T-cell (primary cell): ENCODE measurements at places on chromosomes 3 and 15.

DNA sequence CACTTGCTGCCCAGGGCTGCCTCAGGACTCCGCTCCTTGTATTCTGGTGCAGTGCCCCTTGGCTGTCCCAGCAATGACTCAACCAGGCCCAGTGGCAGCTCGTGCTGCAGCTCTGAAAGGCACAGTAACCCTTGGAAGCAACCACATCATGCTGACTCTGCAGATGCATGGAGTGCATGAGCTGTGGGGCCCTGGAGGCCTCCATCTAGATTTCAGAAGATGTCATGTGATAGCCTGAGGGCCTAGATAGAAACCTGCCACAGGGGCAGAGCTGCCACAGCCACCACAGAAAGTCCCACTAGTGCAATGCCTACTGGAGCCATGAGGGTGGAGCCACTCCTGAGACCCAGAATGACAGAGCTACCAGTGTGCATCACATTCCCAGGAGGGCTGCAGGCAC, 117.1 kb upstream of the SMAD3 start:
- no peak for DNase-seq

GRCh38 chr3:42493798-42494151, 8.7 kb upstream of the VIPR1 start:
- no peak for DNase-seq

DNA sequence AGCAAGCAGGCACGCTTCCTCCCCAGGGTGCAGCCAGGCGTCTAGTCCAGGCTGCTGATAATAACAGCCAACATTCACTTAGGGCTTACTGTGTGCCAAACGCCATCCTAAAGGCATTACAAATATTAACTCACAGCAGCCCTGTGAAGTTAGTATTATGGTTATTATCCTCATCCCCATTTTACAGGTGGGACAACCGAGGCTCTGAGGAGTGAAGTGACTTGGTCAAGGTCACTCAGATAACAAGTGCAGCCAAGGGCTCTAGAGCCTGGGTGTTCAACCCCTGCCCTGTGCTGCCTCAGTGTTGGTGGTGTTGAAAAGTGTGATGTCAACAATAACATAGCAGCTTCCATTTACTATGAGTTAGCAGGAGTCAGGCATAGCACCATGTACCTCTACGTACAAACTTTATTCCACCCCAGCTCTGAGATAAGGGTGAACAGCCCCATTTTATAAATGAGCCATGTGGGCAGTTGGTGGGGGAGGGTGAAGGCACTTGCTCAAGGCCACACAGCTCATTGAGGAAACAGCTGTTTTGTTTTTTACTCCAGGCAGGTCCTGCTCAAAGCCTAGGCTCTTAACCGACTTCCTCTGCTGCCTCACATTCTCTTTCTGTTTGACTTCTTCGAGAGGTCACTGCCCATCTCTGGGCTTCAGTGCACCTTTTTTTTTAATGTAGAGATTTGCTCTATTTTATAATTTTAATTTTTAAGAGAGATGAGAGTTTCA, 24.0 kb upstream of the TRH start:
- no peak for DNase-seq

DNA sequence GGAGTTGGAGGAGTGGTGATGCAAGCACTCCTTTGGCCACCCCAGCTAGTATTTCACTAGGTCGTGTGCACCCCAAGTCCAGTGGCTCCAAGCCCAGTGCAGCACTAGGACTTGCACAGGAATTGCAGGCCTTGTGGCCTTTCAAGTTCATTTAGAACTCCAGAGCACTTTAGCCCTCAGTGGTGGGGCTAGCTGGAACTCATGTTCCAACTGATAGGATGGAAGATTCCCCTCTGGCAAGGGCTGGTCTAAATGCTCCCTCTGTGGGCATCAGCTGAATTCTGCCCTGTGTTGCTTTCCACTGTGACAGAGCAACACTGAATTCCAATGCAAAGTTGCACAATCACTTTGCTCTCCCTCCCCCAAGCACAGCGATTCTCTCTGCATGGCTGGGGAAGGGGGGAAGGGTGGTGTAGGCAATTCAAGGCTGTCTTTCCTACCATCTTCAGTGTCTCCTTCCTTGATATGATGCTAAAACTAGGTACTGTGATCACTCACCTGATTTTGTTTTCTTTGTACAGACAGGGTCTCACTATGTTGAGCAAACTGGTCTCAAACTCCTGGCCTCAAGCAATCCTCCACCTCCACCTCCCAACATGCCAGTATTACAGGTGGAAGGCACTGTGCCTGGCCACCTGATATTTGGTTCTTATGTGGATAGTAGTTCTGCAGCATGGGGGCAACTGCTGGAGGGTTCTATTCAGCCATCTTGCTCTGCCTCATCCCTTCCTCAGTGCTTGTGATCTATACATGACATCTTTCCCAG, 10.3 kb downstream of the USF3 start:
- no peak for DNase-seq

GRCh38 chr15:58369261-58369701, 62.5 kb upstream of the LIPC start:
- DNase-seq: no peak

DNA sequence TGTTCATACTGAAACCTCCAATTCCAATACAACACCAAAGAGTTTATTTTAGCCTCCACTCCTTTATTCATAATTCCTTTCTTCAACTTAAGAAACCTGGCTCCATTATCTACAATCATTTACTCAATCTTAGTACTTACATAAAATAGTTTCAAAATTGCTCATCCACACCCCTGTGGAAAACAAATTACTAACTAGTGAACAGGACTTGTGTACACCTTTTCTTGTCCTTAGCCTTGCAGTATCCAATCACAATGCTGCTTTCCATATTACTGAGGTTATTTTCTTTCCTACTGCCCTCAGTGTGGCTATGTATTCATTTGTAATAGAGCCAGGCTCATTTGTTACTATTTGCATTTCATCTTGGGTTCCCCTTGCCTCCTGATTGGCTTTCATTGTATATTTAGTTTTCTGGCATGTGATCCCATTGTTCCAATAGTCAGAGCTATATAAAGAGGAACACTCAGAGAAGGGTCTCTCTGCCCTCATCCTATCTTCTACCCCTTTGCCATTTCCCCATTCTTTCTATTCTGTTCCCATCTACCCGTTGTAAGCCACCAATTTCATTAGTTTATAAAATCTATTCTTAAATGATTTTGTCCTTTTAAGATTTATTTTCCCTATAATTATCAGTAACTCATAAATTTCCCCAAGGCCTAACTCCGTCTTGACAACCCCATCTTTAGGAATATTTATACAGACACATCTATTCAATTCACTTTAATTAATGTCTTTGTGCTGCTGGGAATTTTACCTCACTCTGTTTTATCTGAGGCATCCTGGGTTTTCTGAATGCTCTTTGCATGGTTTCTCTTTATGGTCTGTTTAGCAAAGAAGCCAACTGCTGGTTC, 67.9 kb upstream of the RBP1 start:
- DNase-seq: no peak

GRCh38 chr15:96695426-96695825, 364.9 kb downstream of the NR2F2 start:
- DNase-seq: no peak
